ENCODE measurements at places on chromosomes 11 and 22. TPM values are rescaled to one million over a fixed set of nuclear protein-coding genes. Genes with fewer than 3 reads are reported as not detected.

PRRG4 gene
- total RNA-seq: not detected

C22orf42 gene
- not detected for total RNA-seq

GRCh38 chr11:72821221-72821919 is 7.2 kb downstream of the ATG16L2 start:
- H3K27me3 ChIP-seq: no peaks in the 10 kb centered on the region
- H3K27ac ChIP-seq: no peak overlapping the region

DNA sequence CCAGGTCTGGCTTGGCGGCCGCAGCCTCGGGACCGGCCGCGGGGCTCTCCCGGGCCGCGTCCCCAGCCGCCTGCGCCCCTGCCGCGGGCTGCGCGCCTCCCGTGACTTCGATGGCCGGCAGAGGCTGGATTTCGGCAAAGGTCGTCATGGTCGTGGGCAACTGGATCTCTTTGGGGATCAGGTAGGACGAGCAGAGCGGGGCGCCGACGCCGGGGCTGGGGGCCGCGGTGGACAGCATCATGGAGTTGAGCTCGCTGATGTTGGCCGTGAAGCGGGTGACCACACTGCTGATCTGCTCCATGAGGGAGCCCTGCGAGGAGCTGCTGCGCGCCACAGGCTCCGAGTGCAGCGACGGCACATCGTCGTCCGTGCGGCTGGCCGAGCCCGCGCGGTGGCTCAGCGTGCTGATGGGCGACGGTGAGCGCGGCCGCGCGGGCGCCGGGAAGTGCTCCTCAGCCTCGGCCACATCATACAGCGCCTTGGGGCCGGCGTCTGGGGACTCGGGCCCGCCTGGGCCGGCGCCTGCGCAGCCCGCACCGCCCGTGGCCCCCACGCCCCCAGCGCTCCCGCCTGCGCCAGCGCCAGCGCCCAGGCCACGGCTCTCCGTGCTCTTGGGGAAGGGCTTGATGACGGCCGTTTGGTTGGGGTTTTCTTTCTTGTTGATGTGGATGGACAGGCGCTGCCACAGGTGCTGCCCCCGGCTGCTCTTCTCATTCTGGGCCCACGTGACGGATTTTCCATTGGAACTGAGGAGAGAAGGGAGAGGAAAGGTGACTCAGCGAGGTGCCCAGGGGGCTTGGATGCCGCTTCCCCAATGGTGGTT is 171.4 kb upstream of the CTSC start:
- no peaks in the 10 kb centered on the region for H3K36me3 ChIP-seq
- no peaks in the 10 kb centered on the region for H3K4me1 ChIP-seq
- DNase-seq: no peak
- no peaks in the 10 kb centered on the region for H3K27me3 ChIP-seq

All from SJCRH30 (cell line).